ENCODE measurements at places on chromosomes 2 and 18. TPM values are rescaled to one million over a fixed set of nuclear protein-coding genes. Genes with fewer than 3 reads are reported as not detected.

Gene SLC30A3
- total RNA-seq = under 0.01 TPM

Gene PID1
- total RNA-seq = 28.3 TPM

Gene MFSD2B
- 0.28 TPM for total RNA-seq

Gene ITGA6
- total RNA-seq = 5.7 TPM

Gene AQP4
- not detected for total RNA-seq

Gene FSHR
- total RNA-seq = not detected

Gene PPIG
- 22.9 TPM for total RNA-seq

Gene D2HGDH
- total RNA-seq = 22.2 TPM

Gene CYRIA
- 3.7 TPM for total RNA-seq

Gene ESCO1
- total RNA-seq = 13.8 TPM

Gene RTP5
- not detected for total RNA-seq

Gene SLC4A5
- total RNA-seq = 0.14 TPM

Gene RAB10
- total RNA-seq = 96.7 TPM

Gene GALNT3
- 0.71 TPM for total RNA-seq

Gene RAX
- not detected for total RNA-seq

Gene DSG4
- total RNA-seq = not detected

Gene CELF4
- total RNA-seq = not detected

Gene LHCGR
- not detected for total RNA-seq

Gene CDH2
- 33.7 TPM for total RNA-seq

Gene CD8A
- total RNA-seq = not detected

Gene C1QL2
- not detected for total RNA-seq

Gene MAP4K3
- total RNA-seq = 40.1 TPM

Gene GPR55
- total RNA-seq = not detected

Gene RAD51AP2
- not detected for total RNA-seq

Gene NPAS2
- 4.8 TPM for total RNA-seq

Gene HNMT
- total RNA-seq = 84.5 TPM

Gene ANKRD44
- 6.0 TPM for total RNA-seq
